ENCODE measurements at places on chromosomes 11 and 22.

DNA sequence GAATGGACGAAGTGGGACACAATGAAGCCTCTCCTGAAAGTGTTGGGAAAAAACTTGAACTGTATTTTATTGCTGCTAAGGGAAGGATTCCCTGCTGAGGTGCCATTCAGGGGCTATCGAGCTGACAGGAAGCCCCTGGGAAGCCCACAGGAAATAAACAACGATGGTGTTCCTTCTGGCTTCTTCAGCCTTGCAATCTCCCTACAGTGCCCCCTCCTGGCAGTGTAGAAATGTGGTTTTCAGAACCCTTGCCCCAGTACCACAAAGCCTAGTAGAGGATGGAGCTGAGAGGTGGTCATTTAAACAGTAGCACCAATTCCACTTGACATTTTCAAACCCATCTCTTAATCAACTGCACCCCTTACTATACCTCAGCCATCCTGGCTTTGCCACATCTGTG, 676.7 kb upstream of the ARHGAP42 start:
- DNase-seq: no peak

DNA sequence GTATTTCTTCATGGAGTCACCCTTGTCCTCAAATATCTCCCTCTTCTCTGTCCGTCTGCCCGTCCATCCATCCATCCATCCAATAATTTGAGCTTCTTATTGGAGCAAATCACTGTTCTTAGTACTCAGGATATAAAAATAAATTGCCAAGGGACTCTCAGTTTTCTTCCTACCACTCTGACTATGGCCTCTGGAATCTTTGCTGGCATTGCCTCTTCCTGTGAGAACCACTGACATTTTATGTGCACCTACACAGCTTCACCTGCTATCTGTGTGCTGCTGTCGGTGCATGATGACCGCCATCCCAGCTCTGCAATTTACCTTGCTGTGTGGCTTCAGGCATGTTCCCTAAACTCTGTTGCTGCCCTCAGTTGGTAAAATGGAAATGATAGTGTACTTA, 37.9 kb downstream of the TEAD1 start:
- no peak for DNase-seq

DNA sequence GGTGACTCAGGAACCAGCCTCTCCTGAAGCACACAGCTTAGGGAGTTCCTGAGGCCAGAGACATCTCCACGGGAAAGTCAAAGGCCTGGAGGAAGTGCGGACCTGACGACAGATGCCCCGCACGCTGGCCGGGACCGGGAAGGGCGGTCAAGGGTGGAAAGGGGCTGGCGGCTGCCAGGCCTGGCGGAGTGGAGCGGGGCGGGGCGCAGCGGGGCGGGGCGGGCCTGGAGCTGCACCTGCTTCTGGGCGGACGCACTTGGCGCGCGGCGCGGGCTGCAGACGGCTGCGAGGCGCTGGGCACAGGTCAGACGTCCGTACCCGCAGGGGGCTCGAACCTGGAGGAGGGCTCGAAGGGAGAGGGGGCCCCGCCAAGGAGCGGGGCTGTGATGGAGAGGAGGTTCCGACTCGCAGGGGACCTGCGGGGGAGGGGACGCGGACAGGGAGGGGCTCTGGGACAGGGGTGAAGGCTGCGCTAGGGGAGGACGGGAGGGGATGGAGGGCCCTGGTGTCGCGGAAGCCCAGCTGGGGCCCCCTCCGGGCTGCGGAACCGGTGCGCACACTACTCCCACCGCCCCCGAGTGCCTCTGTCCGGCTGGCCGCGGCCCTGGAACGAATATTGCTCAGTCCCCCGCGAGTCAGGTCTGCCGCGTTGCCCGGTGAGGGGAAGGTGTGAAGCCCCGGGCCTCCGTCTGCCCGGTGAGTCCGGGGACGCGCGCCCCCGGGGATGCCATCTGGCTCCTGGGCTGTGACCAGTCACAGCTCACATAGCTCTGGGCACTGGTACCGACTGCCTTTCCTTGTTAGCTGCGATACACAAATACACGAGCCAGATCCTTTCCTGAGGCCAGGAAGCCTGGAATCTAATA, at the start of gene TMEM45B:
TSS of gene TMEM45B (plus strand) at position 253 of the 866 bp plus-strand sequence. CDS start 36,635 bp downstream, outside the sequence.
- no peak for DNase-seq

DNA sequence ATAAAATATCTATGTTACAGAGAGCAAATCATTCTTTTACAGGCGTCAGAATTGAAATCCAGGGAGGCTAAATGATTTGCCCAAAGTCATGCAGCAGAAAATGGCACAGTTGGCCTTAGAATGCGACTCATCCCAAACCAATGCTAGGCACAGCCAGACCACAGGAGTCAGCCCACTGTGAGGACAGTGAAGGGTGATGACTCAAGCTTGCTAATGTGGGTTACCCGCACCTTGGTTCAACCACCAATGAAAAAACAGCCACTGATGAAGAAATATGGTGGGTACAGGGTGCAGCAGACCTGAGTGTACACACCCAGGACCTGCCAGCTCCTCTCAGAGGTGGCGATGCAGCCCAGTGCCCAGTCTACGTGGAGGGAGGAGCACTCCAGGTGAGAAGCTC, 89.7 kb downstream of the ZC3H12C start:
- no peak for DNase-seq

DNA sequence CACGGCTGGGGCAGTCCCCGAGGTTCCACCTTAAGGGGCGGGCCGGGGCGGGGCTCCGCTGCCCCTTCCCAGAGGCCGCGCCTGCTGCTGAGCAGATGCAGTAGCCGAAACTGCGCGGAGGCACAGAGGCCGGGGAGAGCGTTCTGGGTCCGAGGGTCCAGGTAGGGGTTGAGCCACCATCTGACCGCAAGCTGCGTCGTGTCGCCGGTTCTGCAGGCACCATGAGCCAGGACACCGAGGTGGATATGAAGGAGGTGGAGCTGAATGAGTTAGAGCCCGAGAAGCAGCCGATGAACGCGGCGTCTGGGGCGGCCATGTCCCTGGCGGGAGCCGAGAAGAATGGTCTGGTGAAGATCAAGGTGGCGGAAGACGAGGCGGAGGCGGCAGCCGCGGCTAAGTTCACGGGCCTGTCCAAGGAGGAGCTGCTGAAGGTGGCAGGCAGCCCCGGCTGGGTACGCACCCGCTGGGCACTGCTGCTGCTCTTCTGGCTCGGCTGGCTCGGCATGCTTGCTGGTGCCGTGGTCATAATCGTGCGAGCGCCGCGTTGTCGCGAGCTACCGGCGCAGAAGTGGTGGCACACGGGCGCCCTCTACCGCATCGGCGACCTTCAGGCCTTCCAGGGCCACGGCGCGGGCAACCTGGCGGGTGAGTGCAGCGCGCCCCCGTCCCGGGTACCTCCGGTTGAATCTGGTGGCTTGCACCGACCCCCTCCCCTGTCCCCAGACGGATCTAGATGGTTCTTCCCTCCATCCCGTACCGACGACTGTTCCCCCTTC, at the start of gene SLC3A2:
TSS of gene SLC3A2 (plus strand) at position 94 of the 776 bp plus-strand sequence. CDS start at position 222, 128 bp downstream.
- DNase-seq: peak; percentile 94

DNA sequence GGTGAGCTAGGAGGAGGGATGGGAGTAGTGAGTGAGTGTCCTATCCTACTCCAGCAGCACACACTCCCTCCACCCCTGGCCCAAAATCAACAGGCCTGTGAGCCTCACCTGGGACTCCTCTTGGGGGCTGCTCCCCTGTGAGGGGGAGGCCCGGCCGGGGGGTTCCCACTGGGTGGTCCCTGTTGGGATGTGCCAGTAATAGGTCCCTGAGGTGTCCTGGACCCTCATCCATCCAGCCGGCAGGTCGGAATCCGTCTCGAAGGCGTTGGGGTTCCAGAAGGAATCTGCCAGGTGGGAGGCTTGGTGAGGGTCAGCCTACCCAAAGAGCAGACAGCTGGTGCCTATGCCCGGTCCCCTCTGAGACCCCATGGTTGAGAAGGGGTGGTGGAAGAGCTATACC, 13.3 kb downstream of the SMPD1 start:
- DNase-seq: no peak

- no peak for DNase-seq
These were observed 31.1 kb upstream of the PRSS23 start for GRCh38 chr11:86769219-86769618.

- DNase-seq: no peak
These were observed 121.2 kb downstream of the PDE3B start for GRCh38 chr11:14764579-14765527.

Measured in chondrocyte (in vitro differentiated cells).